ENCODE measurements at places on chromosomes 2 and 18. TPM values are rescaled to one million over a fixed set of nuclear protein-coding genes. Genes with fewer than 3 reads are reported as not detected.

DNA sequence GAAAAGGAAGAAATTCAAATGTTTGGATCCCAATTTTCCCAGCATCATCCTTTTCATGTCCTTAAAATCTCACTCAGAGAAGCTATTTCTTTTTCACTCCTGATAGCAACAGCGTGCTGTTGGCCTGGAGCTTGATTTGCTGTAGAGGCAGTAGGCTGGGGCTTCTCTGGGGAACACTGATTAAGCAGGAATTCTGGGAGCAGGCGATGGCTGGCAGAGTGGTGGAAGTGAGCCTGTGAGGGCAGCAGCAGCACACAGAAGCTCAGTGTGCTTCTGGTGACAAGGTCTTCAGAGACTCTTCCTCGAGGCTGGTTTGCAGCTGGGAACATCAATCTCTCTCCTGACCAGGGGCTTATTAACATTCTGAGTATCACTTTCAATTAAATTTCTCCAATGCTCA lies 284.6 kb downstream of the DPP10 start:
- no peak for DNase-seq
- H3K4me3 ChIP-seq = no peak overlapping the region
- H3K27me3 ChIP-seq = no peaks in the 10 kb centered on the region
- H3K4me1 ChIP-seq = no peaks in the 10 kb centered on the region

DNA sequence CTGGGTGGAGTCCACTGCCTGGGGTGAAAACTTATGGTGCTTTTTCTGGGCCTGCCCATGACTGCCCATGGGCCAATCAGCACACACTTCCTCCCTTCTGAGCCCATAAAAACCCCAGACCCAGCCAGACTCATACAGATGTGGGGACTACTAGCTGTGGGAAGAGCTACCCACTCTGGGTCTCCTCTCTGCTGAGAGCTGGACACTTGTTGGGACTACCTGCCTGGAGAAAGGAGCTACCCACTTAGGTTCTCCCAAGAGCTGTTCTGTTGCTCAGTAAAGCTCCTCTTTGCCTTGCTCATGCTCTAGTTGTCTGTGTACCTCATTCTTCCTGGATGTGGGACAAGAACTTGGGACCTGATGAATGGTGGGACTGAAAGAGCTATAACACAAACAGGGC lies 119.6 kb upstream of the SLC38A11 start:
- H3K27me3 ChIP-seq = no peaks in the 10 kb centered on the region
- H3K36me3 ChIP-seq = no peaks in the 10 kb centered on the region
- no peaks in the 10 kb centered on the region for H3K4me1 ChIP-seq
- no peak overlapping the region for H3K27ac ChIP-seq
- DNase-seq = no peak

DNA sequence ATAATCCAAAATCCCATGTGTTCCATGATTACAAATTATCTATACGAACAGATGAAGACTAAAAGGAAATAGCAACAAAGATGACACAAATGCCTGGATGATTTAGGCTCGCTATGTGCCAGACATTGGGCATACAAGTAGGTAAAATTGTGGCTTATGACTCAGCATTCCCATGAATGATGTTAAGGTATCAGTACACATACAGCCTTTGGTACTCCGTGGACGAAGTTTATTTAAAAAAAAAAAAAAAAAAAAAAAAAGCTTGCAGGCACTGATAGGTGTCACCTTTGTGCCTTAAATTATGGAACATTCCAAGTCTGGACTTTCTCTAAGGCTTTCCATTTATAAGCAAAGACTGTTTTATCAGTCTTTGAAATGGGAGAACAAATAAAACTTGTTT lies 2.7 kb downstream of the CHAC2 start:
- no peak overlapping the region for H3K4me3 ChIP-seq
- H3K4me1 ChIP-seq = peaks cover 28% of the 10 kb centered on the region
- H3K27ac ChIP-seq = no peak overlapping the region
- H3K36me3 ChIP-seq = peaks cover 24% of the 10 kb centered on the region
- no peak for DNase-seq

Gene C2orf49
- 25.5 TPM for total RNA-seq

Gene TSPYL6
- total RNA-seq = not detected

Gene C1GALT1C1L
- total RNA-seq = not detected

Gene CROCC2
- not detected for total RNA-seq

Gene GREB1
- 0.05 TPM for total RNA-seq

Gene SDC1
- 0.63 TPM for total RNA-seq

GRCh38 chr18:26926066-26926675 lies 60.7 kb upstream of the AQP4 start:
- no peak overlapping the region for H3K27ac ChIP-seq
- H3K36me3 ChIP-seq = no peaks in the 10 kb centered on the region
- H3K4me1 ChIP-seq = no peaks in the 10 kb centered on the region

Gene ATP6V1C2
- total RNA-seq = not detected

Gene STPG4
- total RNA-seq = 0.16 TPM

GRCh38 chr2:54624591-54625071 lies 98.8 kb upstream of the EML6 start:
- H3K4me1 ChIP-seq = peaks cover 3% of the 10 kb centered on the region
- peak overlapping the region; percentile 0 for H3K27ac ChIP-seq
- no peaks in the 10 kb centered on the region for H3K27me3 ChIP-seq
- no peak for DNase-seq
- H3K4me3 ChIP-seq = no peak overlapping the region
- peaks cover 69% of the 10 kb centered on the region for H3K36me3 ChIP-seq

GRCh38 chr18:52723550-52723970 lies 383.6 kb downstream of the DCC start:
- no peak overlapping the region for H3K27ac ChIP-seq
- H3K4me1 ChIP-seq = no peaks in the 10 kb centered on the region
- H3K4me3 ChIP-seq = no peak overlapping the region
- no peak for DNase-seq

GRCh38 chr2:159265171-159265576 lies 21.3 kb downstream of the WDSUB1 start:
- peaks cover 10% of the 10 kb centered on the region for H3K36me3 ChIP-seq
- H3K4me3 ChIP-seq = no peak overlapping the region
- peaks cover 2% of the 10 kb centered on the region for H3K4me1 ChIP-seq
- DNase-seq = no peak
- no peaks in the 10 kb centered on the region for H3K27me3 ChIP-seq
- no peak overlapping the region for H3K27ac ChIP-seq

DNA sequence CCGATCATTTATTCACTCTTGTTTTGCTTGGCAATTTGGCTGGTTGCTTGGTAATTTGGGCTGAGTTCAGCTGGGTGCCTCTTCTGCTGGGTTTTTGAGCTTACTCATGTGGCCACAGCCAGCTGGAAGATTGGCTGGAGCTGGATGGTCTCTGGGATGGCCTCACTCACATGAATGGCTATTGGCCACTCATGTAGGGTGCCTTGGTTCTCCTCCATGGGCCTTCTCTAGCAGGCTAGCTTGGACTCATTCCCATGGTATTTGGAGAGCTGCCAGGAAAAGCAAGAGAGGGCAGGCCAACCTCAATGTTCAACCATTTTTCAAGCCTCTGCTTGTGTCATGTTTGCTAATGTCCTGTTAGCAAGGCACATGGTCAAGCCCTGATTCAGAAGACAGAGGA lies 16.9 kb downstream of the ZAP70 start:
- DNase-seq = no peak
- no peaks in the 10 kb centered on the region for H3K27me3 ChIP-seq
- peaks cover 23% of the 10 kb centered on the region for H3K4me1 ChIP-seq
- no peak overlapping the region for H3K27ac ChIP-seq
- no peak overlapping the region for H3K4me3 ChIP-seq
- peaks cover 81% of the 10 kb centered on the region for H3K36me3 ChIP-seq

GRCh38 chr2:160459538-160460332 lies 33.9 kb downstream of the RBMS1 start:
- H3K4me1 ChIP-seq = peaks cover 20% of the 10 kb centered on the region
- H3K36me3 ChIP-seq = peaks cover 8% of the 10 kb centered on the region
- H3K27ac ChIP-seq = no peak overlapping the region
- no peak overlapping the region for H3K4me3 ChIP-seq
- H3K27me3 ChIP-seq = no peaks in the 10 kb centered on the region

Gene SULT1C3
- total RNA-seq = not detected

- H3K27me3 ChIP-seq = no peaks in the 10 kb centered on the region
- H3K4me3 ChIP-seq = peak within 1 kb of the TSS; percentile 96
- peaks cover 14% of the 10 kb centered on the region for H3K4me1 ChIP-seq
- H3K36me3 ChIP-seq = peaks cover 36% of the 10 kb centered on the region
- H3K27ac ChIP-seq = peak within 1 kb of the TSS; percentile 99
- DNase-seq = peak; percentile 98
These were observed at the start of gene CCDC138 for GRCh38 chr2:108786354-108787215. Gene CCDC138 (plus strand): TSS chr2:108786771. CDS start chr2:108786823, 52 bp downstream.

- peaks cover 42% of the 10 kb centered on the region for H3K27me3 ChIP-seq
- H3K4me3 ChIP-seq = no peak overlapping the region
- DNase-seq = no peak
- H3K4me1 ChIP-seq = no peaks in the 10 kb centered on the region
- no peak overlapping the region for H3K27ac ChIP-seq
These were observed 127.6 kb upstream of the ITGA6 start for GRCh38 chr2:172299741-172300140.
